Tibial nerve (tissue), 4 donors: ENCODE measurements at places on chromosomes 5 and 9. TPM values are rescaled to one million over a fixed set of nuclear protein-coding genes. Genes with fewer than 3 reads are reported as not detected.
A peak's percentile ranks its signal among the peaks of the same experiment; 100 is the strongest.

GRCh38 chr5:61924251-61924650, 381.8 kb upstream of the KIF2A start:
- H3K27me3 ChIP-seq, result no peaks in the 10 kb centered on the region
- no peak overlapping the region for H3K4me3 ChIP-seq
- H3K27ac ChIP-seq, result no peak overlapping the region
- no peaks in the 10 kb centered on the region for H3K36me3 ChIP-seq

DNA sequence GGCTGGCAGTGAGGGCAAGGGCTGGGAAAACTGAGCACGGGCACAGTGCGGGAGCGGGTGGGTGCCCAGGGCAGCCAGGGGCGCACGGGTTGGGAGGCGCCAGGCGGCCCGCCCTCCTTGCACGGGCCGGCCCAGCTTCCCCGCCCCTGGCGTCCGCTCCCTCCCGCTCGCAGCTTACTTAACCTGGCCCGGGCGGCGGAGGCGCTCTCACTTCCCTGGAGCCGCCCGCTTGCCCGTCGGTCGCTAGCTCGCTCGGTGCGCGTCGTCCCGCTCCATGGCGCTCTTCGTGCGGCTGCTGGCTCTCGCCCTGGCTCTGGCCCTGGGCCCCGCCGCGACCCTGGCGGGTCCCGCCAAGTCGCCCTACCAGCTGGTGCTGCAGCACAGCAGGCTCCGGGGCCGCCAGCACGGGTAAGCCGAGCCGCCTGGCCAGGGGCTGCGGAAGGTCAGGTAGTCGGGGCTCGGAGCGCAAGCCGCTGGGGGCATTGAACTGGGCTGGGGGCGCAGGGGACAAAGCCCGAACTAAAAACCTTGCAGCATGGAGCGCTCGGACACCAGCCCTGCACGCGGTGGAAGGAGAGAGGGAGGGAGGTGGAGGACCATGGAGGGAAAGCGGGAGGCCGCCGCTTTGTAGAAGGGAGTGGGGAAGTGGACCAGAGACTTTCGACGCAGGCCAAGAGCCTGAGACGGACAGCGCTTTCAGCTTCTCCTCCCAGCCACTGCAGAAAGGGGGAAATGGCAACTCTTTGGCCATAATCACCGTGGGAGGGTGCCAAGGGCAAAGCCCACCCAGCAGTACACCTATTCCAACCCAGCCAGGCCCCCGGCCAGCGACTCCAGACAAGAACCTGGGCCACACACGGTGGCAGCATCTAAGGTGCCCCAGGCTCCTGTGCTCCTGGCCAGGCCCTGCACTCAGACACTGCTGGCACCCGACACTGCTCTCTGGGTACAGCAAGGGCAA, at the start of gene TGFBI:
Gene TGFBI, plus strand, starts transcription at position 207 of the 961 bp plus-strand sequence. Its CDS starts 68 bp downstream, at position 275.
- peak; percentile 50 for DNase-seq
- peak within 1 kb of the TSS; percentile 53 for H3K27ac ChIP-seq
- no peaks in the 10 kb centered on the region for H3K36me3 ChIP-seq
- no peaks in the 10 kb centered on the region for H3K27me3 ChIP-seq
- peaks cover 94% of the 10 kb centered on the region for H3K4me1 ChIP-seq

DNA sequence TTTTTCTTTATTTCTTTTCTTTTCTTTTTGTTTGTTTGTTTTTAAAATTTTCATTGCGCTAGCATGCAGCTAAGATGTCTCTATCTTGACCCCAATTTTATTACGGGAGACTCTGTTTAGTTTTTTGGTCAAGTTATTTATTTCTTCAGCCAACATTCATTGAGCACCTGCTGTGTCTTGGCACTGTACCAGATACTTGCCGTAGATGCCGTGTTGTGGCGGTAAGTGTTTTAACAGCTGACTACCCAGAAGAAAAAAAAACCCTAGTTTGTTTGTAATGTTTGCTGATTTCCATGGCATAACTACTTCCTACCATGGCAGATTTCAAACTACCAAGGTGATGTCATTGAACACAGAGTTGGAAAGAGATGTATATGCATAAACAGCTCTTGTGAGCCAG, 65.0 kb downstream of the UGCG start:
- no peak for DNase-seq
- H3K27ac ChIP-seq, result no peak overlapping the region
- no peaks in the 10 kb centered on the region for H3K27me3 ChIP-seq
- no peak overlapping the region for H3K4me3 ChIP-seq
- no peaks in the 10 kb centered on the region for H3K36me3 ChIP-seq
- peaks cover 15% of the 10 kb centered on the region for H3K4me1 ChIP-seq

DNA sequence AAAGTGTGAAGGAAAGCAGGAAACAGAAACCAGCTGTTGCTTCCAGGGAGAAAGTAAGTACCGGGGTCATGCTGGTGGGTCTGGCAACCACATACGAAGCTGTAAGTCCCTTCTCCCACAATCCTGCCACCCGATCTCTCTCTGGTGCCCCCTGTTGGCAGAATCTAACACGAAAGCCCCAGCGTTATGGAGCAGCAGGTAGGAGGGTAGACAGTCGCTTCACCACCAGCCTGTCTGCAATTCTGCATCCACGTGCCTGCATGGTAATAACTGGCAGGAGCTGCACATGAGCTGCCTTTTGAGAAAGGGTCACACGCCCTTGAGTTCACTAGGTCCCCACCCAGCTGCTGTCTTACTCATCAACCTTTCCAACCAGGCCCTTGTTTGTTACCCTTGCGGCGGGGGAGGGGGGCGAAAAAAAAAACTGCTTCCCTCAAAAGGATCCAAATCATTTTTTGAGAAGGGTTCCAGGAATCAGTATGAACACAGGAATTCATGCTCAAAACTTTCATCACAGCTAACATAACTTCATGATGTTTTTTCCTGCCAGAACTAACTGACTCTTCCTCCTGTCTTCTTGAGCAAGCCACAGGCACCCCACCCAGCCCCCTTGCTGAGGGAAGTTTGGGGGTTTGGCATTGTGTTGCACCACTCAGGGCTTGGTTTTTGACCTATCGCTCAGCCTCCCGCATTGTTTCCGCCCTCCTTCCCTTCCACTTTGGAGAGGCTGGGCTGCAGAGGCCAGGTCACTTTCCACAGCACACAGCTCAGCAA, 19.6 kb upstream of the TMEM252 start:
- no peak overlapping the region for H3K27ac ChIP-seq
- H3K4me1 ChIP-seq, result no peaks in the 10 kb centered on the region
- peak; percentile 50 for DNase-seq
- H3K4me3 ChIP-seq, result no peak overlapping the region
- no peaks in the 10 kb centered on the region for H3K36me3 ChIP-seq

DNA sequence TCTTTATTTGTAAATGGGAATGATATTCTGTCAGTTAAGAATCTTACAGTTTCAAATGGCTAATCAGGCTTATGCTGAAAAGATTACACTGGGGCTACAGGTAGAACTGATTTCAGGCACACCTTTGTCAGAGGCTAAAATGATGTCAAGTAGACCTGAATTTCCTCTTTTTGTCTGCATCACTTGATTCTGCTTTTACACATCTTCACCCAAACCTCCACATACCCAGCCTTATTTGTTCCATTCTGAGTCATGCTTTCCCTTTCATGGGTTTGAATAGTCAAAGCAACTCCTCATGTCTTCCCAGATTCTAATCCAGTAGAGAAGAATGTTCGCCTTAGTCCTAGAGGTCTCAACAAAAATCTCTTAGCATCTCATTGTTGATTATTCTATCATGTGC, 156.4 kb downstream of the CWC27 start:
- H3K27ac ChIP-seq, result no peak overlapping the region
- H3K4me3 ChIP-seq, result no peak overlapping the region
- peaks cover 32% of the 10 kb centered on the region for H3K36me3 ChIP-seq
- no peaks in the 10 kb centered on the region for H3K4me1 ChIP-seq
- H3K27me3 ChIP-seq, result no peaks in the 10 kb centered on the region

DNA sequence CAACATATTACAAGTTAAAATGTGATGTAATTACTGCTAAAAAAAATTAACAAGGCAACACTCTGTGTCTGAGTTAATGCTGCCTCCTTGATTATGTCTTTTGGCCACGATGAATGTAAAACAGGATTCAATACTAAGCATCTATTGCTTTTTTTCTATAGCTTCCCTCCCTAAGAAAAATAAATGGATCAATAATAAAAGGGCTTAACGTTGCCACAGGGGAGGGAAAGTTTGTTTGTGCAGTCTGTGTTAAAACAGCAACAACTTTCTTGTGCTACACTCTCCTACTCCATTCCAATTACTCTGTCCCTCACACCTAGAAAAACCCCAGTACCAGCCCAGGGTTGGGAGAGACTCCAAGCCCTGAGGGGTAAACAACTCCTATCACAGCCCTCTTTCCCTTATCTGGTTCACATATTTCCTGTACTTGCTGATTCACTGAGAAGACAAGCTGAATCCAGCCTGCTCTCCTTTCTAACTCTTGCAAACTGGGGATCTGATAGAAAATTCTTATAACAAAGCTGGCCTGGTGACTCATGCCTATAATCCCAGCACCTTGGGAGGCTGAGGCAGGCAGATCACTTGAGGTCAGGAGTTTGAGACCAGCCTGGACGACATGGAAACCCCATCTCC, 44.8 kb downstream of the PTPN3 start:
- no peaks in the 10 kb centered on the region for H3K4me1 ChIP-seq
- no peaks in the 10 kb centered on the region for H3K36me3 ChIP-seq
- DNase-seq, result no peak
- no peaks in the 10 kb centered on the region for H3K27me3 ChIP-seq
- no peak overlapping the region for H3K4me3 ChIP-seq

DNA sequence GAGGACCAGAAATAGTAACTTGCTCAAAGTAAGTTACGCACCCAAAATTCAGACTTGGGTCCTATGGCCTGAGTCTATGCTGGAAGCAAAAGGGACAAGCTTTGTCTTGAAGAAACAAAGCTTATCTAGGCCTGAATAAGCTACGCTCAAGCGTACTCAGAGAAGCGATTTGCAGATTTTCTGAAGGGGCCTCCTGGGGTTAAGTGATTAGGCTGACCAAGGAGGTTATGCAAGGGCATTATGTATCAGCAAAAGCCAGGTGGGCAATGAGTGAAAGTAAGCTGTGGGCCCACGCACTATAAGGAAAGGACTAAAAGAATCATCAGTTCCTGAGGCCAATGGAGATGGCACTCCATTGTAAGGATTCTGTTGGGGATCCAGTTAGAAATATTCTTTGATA, 122.1 kb downstream of the SNX18 start:
- H3K4me1 ChIP-seq, result peaks cover 5% of the 10 kb centered on the region
- H3K4me3 ChIP-seq, result no peak overlapping the region
- no peaks in the 10 kb centered on the region for H3K36me3 ChIP-seq
- DNase-seq, result no peak
- no peak overlapping the region for H3K27ac ChIP-seq

DNA sequence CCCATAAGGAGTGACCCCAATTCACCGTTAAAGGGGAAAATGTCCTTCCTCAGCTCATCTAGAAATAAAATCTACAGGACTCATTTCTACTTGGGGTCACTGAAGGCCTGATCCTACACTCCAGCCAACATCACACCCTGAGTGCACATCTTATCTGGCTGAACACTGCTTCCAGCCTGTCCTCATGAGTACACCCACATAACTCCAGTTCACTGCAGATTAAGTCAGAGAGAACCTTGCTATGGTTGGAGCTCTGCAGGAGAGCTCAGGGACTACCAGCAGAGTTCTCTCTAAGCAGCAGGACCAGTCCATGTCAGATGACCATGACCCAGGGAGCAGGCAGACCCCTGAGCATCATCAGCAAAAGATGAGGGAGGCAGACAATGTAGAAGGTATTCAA, 126.9 kb upstream of the MAP3K1 start:
- H3K4me3 ChIP-seq, result no peak overlapping the region
- no peaks in the 10 kb centered on the region for H3K36me3 ChIP-seq
- peaks cover 16% of the 10 kb centered on the region for H3K4me1 ChIP-seq
- no peak overlapping the region for H3K27ac ChIP-seq
- DNase-seq, result no peak

DNA sequence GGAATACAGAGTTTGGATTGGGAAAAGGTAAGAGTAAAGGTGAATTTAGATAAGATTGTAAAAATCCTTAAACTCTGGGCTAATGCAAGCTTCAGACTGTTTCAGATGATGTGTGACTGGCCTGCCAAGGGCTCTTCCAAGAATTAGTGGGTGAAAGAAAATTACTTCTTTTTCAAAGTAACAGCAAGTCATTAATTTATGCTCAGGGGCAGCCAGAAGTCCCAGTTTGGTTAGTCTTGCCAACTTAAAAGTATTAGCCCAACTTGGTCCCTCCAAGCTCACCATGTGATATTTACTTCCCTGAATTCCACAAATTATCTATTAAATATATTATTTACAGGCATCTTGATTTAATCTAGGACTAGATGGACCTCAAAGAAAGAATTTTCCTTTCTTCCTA, 947.8 kb downstream of the NR2F1-AS1 start:
- H3K27me3 ChIP-seq, result no peaks in the 10 kb centered on the region
- H3K27ac ChIP-seq, result no peak overlapping the region
- no peaks in the 10 kb centered on the region for H3K36me3 ChIP-seq
- H3K4me3 ChIP-seq, result no peak overlapping the region
- H3K4me1 ChIP-seq, result no peaks in the 10 kb centered on the region

DNA sequence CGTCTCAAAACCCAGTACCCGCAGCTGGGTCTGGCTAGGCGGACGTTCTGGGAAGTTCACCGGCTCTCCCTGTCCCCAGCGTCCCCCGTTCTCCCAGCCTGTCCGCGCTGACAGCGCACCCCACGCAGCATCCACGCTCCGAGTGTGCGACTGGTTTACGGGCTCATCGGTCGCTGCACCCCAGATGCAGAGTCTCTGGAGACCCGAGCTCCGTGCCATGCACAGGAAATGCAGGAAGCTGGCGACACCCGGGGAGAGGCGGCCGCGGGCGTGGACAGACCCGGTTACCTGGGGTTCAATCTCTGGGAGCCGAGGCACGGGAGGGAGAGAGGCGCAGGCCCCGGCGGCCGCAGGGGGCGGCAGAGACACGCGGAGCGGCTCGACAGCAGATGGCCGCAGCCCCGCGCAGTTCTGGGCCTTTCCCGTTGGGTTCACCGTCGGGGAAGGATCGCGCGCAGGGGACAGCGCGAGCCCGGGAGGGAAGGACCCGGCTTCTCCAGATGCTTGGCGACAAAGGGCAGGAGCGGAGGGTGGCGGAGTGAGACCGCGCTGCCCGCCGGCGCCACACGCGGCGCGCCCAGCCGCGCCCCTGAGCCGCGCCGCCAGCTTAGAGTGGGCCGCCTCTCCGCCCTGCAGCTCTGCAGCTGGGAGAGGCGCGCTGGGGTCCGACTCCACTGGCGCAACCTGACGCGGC, 558 bp downstream of the SHROOM1 start:
- DNase-seq, result peak; percentile 39
- peak overlapping the region; percentile 78 for H3K27ac ChIP-seq
- peaks cover 16% of the 10 kb centered on the region for H3K4me1 ChIP-seq
- peaks cover 55% of the 10 kb centered on the region for H3K27me3 ChIP-seq

DNA sequence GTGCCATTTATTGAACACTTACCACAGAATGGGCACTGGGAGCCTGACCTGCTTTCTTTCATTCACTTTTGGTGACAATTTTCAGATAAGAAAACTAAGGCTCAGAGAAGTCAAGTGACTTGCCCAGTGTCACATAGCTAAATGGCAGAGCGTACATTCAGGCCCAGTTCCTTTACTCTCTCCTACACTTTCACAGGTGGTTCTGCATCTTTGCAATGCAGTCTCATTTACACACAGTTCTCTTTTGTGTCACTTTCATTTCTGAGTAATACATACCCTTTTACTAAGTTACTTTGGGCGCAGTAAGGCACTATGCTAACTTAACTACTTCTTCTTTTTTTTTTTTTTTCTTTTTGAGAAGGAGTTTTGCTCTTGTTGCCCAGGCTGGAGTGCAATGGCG, 8.3 kb downstream of the NFIL3 start:
- no peak overlapping the region for H3K4me3 ChIP-seq
- no peak for DNase-seq
- H3K27ac ChIP-seq, result peak overlapping the region; percentile 82
- no peaks in the 10 kb centered on the region for H3K36me3 ChIP-seq
- peaks cover 7% of the 10 kb centered on the region for H3K4me1 ChIP-seq

FAM193B gene
- 82.4 TPM for total RNA-seq

MAMDC2 gene
- 73.3 TPM for total RNA-seq

DMRT2 gene
- 3.1 TPM for total RNA-seq

MARVELD2 gene
- 1.3 TPM for total RNA-seq

AK8 gene
- total RNA-seq, result 2.6 TPM
